ENCODE measurements at places on chromosomes 13 and 19. TPM values are rescaled to one million over a fixed set of nuclear protein-coding genes. Genes with fewer than 3 reads are reported as not detected.

DNA sequence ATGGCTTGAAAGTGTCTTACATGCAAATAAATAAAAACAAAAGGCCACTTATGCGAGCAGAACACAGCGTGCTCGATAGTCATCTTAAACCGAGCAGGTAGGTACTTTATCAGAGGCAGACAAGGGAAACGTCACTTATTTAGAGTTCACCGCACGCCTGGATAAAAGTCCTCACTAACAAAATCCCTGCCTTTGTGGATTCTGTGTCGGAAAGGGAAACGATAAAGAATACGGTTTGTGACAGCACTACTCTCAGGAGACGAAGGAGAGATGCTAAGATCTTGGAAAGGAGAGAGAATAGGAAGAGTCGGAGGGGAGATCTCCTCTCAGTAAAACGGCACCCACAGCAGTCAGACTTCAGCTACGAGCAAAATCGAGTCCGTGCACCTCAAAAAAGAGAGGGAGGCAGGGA is 581 bp downstream of the RCBTB1 start:
- DNase-seq, result no peak

GRCh38 chr19:36688058-36688457 is 646 bp downstream of the ZNF567 start:
- DNase-seq, result peak; percentile 19

DNA sequence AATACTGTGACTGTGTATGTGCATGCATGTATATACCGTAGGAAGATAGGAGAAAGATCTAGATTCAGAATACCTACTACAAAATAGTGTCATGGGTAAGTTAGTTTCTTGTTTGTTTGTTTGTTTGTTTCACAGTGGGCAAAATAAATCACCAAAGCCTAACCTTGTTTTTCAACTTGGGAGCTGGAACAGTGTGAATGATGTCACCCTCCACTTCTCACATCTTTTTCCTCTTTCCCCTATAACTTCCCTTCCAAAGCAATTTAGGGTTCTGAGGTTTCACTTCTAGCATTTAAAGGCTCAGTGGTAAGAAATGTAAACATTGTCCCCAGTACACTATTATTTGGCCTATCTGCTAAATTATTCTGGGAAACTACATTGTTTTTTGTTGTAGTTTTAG is 5.4 kb downstream of the KCTD4 start:
- DNase-seq, result no peak

GRCh38 chr13:51525567-51526167 is 58.6 kb upstream of the WDFY2 start:
- no peak for DNase-seq

Gene GJA3
- total RNA-seq, result 0.14 TPM

Gene FGF9
- 0.07 TPM for total RNA-seq

Data from activated CD4-positive, alpha-beta memory T cell treated with anti-CD3 and anti-CD28 coated beads for 36 hours (primary cell).